ENCODE measurements at places on chromosomes 12 and 14. TPM values are rescaled to one million over a fixed set of nuclear protein-coding genes. Genes with fewer than 3 reads are reported as not detected.
A peak's percentile ranks its signal among the peaks of the same experiment; 100 is the strongest.

DNA sequence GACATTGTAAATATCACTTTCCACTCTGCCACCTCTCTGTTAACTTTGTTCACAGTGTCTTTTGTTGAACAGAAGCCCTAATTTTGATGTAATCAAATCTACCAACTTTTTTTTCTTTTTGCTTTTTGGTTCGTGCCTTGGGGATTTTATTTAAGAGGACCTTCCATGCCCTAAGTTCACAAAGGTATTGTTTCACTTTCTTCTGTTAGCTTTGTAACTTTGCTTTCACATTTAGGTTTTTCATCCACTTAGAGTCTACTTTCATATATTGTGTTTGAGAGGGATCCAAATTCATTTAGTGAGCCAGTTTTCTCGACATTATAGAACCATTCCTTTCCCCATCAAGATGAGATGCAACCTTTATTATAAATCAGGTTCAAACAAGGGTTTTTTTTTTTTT, 275.7 kb upstream of the CRY1 start:
- no peak for DNase-seq
- H3K27me3 ChIP-seq = peaks cover 26% of the 10 kb centered on the region
- no peak overlapping the region for H3K4me3 ChIP-seq
- no peak overlapping the region for H3K27ac ChIP-seq
- H3K4me1 ChIP-seq = peaks cover 4% of the 10 kb centered on the region

DNA sequence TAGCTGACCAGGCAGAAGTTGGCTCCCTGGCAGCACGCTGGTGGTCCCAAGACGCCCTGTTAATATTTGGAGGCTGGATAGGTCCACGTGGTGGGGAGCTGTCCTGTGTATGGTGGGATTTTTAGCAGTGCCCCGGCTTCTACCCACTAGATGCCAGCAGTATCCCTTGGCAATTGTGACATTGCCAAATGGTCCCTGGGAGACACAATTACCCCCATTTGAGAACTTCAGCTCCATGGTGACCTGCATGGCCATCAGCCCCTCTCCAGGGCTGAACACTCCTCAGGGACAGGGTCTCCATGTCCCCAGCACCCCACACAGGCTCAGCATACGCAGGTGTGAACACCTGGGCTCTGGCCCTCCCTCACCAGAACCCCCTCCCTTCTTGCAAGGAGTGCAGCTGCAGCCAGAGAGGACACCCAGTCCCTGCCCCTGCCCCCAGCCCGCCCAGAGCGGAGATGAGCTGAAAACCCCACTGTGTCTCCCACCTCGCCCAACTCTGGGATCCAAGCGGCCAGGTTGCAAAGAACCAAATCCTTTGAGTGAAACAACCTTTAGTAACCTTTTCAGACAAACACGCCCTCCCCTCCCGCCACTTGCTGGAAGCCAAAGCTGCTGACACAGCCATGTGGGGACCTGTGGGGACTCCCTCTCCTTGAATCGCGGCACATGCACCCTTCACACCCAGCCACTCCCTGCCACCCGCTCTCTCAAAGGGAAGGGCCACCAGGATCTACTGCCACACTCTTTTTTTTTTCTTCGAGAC, 120.4 kb downstream of the CALM1 start:
- H3K27ac ChIP-seq = no peak overlapping the region
- H3K4me3 ChIP-seq = no peak overlapping the region
- peaks cover 47% of the 10 kb centered on the region for H3K4me1 ChIP-seq

The B4GALNT1 gene
- total RNA-seq = 0.34 TPM

DNA sequence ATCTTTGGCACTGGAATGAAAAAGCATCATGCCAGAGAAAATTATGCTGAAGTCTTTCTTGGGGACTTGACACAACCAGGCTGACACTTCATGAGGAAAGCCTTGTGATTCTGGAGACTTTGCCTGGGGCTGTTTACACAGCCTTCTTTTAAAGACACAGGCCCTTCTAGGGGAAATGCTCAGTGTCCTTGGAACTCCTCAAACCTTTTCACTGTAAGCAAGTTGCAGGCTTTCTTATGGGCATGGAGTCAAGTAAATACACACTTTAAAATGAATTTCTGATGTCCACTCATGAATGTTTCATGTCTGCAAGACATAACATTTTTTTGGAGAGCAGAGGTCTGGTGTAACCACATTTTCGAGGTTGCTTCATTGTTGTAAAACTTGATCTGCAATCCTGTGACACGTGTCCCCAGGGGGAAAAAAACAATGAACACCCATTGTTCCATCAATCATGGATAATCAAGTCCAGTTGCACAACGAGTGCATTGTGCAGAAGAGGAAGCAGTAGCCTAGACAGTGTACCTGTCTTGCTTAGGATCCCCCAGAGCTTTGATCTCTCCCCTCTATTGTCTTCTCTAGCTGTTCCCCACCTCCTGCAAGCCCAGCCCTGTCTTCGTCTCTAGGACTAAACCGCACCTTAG, 155.1 kb upstream of the PRICKLE1 start:
- H3K36me3 ChIP-seq = peaks cover 13% of the 10 kb centered on the region
- H3K27ac ChIP-seq = peak overlapping the region; percentile 20
- H3K4me1 ChIP-seq = peaks cover 38% of the 10 kb centered on the region
- H3K4me3 ChIP-seq = no peak overlapping the region

The KRT75 gene
- total RNA-seq = not detected

The MYF6 gene
- total RNA-seq = 0.20 TPM

The KLRK1 gene
- total RNA-seq = not detected

- H3K4me1 ChIP-seq = peaks cover 2% of the 10 kb centered on the region
- H3K4me3 ChIP-seq = no peak overlapping the region
- H3K36me3 ChIP-seq = no peaks in the 10 kb centered on the region
- peaks cover 9% of the 10 kb centered on the region for H3K27me3 ChIP-seq
Observed at GRCh38 chr12:121057794-121058193, 18.7 kb upstream of the OASL start.

DNA sequence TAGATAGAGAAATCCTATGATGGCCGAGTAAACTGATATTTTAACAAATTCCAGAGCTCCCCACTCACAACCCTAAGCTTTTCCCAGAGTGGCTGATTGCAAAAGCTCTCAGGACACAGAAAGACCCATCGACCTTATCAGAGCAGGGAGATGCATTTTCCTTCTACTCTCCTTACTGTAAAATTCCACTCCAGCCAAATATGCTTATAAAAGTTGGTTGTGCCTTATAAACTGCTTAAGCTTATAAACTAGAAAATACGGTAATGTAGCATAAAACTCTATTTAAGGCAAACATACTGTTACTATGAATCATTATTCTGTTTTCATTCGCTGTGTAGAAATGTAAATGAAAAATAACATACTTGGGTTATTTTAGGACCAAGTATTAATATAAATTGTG, 41.6 kb upstream of the TRHDE start:
- peaks cover 9% of the 10 kb centered on the region for H3K4me1 ChIP-seq
- no peak overlapping the region for H3K4me3 ChIP-seq
- no peak for DNase-seq
- H3K36me3 ChIP-seq = no peaks in the 10 kb centered on the region
- peak overlapping the region; percentile 26 for H3K27ac ChIP-seq
- H3K27me3 ChIP-seq = no peaks in the 10 kb centered on the region

The P2RX2 gene
- 8.6 TPM for total RNA-seq

- no peaks in the 10 kb centered on the region for H3K27me3 ChIP-seq
- H3K4me1 ChIP-seq = no peaks in the 10 kb centered on the region
- no peak overlapping the region for H3K27ac ChIP-seq
- no peak for DNase-seq
Observed at GRCh38 chr12:29883525-29883924, 99.8 kb upstream of the TMTC1 start.

The ADAM21 gene
- 0.11 TPM for total RNA-seq

- H3K27me3 ChIP-seq = peaks cover 36% of the 10 kb centered on the region
- H3K36me3 ChIP-seq = no peaks in the 10 kb centered on the region
- H3K4me3 ChIP-seq = no peak overlapping the region
- H3K4me1 ChIP-seq = no peaks in the 10 kb centered on the region
Observed at GRCh38 chr14:56322531-56322930, 204.3 kb downstream of the PELI2 start.

DNA sequence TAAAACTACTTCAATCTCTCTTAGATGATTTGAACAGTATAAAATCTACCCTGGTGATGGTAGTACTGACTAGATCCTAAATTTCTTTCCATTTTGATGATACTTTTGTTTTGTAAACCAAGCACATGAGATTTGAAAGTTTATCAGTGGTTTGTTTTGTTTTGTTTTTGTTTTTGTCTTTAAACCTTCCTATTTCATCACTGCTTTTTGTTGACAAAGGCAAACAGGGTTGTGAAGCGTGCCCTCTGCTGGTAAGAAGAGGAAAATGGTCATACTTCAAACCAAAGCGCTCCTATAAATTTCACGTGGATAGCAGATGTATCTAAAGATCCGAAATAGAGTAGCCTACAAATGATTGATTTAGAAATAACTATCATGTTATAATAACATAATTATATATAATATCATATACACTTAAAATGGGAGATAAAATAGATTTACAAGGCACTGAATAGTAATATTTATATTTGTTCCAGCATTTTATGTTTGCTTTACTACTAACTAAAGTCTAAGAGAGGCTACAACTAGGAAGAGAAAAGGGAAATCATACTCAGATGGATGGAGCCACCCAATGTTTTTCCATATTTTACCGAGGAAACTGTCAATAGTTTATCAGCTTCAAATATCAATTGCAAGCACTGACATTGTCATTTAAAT, 254.0 kb upstream of the USP15 start:
- peaks cover 3% of the 10 kb centered on the region for H3K27me3 ChIP-seq
- no peak for DNase-seq
- H3K36me3 ChIP-seq = no peaks in the 10 kb centered on the region
- no peaks in the 10 kb centered on the region for H3K4me1 ChIP-seq

DNA sequence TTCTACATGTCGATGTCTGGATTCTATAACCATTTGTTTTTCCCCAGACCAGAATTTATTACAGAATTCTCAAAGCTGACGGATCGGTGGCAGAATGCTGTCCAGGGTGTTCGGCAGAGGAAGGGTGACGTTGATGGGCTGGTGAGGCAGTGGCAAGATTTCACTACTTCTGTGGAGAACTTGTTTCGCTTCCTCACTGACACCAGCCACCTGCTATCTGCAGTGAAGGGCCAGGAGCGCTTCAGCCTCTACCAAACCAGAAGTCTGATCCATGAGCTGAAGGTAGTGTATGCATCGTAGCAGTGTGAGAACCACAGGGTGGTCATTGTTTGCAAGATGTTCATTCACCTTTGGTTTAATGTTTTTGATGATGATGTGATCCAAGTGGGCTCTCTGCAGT, 124.0 kb downstream of the ESR2 start:
- peaks cover 26% of the 10 kb centered on the region for H3K36me3 ChIP-seq
- no peak overlapping the region for H3K27ac ChIP-seq
- H3K4me1 ChIP-seq = no peaks in the 10 kb centered on the region
- no peak overlapping the region for H3K4me3 ChIP-seq
- no peaks in the 10 kb centered on the region for H3K27me3 ChIP-seq

The ARHGDIB gene
- 28.5 TPM for total RNA-seq

GRCh38 chr12:32897281-32897610, 669 bp upstream of the PKP2 start:
- DNase-seq = no peak
- H3K4me3 ChIP-seq = peak overlapping the region; percentile 71
- peaks cover 65% of the 10 kb centered on the region for H3K4me1 ChIP-seq

The SLC11A2 gene
- total RNA-seq = 117 TPM

- H3K27me3 ChIP-seq = no peaks in the 10 kb centered on the region
- H3K36me3 ChIP-seq = no peaks in the 10 kb centered on the region
- no peak overlapping the region for H3K27ac ChIP-seq
- H3K4me1 ChIP-seq = peaks cover 29% of the 10 kb centered on the region
Observed at GRCh38 chr12:788288-788687, 35.9 kb downstream of the WNK1 start.

- no peak for DNase-seq
- peaks cover 19% of the 10 kb centered on the region for H3K36me3 ChIP-seq
- H3K4me1 ChIP-seq = peaks cover 45% of the 10 kb centered on the region
- H3K27ac ChIP-seq = peak overlapping the region; percentile 41
Observed at GRCh38 chr12:122082621-122083356, 4.2 kb downstream of the MLXIP start.

DNA sequence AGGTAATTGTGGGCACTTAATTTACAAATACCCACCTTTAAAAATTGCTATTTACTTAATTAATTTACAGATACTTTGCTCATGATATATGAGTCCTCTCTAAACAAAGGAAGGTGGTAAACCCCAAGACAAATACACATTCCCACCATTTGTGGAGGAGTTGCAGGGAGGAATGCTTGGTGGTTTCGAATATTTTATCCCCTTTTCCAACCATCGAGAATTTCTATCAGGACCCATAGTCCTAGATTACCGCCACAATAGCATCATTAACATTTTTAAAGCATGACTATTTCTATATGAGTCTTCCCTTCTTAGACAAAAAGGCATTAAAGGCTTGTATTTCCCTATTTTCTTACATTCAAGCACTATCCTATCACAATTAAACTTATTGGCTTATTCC, 34.2 kb upstream of the PLEKHA5 start:
- no peaks in the 10 kb centered on the region for H3K27me3 ChIP-seq
- H3K4me1 ChIP-seq = peaks cover 7% of the 10 kb centered on the region
- no peak overlapping the region for H3K4me3 ChIP-seq
- DNase-seq = no peak
- H3K36me3 ChIP-seq = no peaks in the 10 kb centered on the region
- no peak overlapping the region for H3K27ac ChIP-seq

The FICD gene
- 2.9 TPM for total RNA-seq

DNA sequence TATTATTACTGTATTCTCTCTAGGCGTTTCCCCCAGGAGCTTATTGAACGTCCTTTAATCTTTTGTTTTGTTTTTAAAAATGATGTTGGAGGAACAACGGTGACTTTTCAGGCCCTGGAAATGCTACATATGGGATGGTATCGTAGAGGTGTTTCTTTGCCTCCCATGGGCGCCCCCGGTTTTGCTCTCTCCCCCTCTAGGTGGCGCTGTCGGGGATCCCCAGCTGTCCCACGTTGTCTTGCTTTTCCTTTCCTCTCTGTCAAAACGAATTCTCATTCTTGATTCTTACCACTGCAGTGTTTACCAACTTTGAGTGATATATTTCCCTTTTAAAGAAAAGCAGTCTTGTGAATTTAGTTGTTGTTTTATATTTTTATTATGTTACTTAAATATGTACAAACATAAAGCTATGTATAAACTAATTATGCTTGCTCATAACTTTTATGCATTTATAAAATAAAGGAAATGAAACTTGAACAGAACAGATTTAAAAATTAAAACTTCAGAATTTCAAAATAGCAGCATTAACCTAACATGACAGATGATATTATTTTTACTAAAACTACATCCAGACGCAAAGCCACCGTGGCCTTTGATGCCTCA, 171.9 kb downstream of the RGS6 start:
- H3K36me3 ChIP-seq = no peaks in the 10 kb centered on the region
- H3K27ac ChIP-seq = no peak overlapping the region
- peaks cover 26% of the 10 kb centered on the region for H3K27me3 ChIP-seq
- DNase-seq = no peak
- no peaks in the 10 kb centered on the region for H3K4me1 ChIP-seq

GRCh38 chr12:75177997-75178396, 31.6 kb downstream of the KCNC2 start:
- no peaks in the 10 kb centered on the region for H3K4me1 ChIP-seq
- no peak overlapping the region for H3K4me3 ChIP-seq
- no peak for DNase-seq
- no peaks in the 10 kb centered on the region for H3K36me3 ChIP-seq

GRCh38 chr12:53419756-53420155, 3.9 kb upstream of the AMHR2 start:
- DNase-seq = no peak
- no peaks in the 10 kb centered on the region for H3K36me3 ChIP-seq
- H3K27ac ChIP-seq = peak overlapping the region; percentile 70
- no peaks in the 10 kb centered on the region for H3K27me3 ChIP-seq
- H3K4me3 ChIP-seq = no peak overlapping the region

- H3K27ac ChIP-seq = no peak overlapping the region
- H3K4me3 ChIP-seq = no peak overlapping the region
- DNase-seq = no peak
- no peaks in the 10 kb centered on the region for H3K27me3 ChIP-seq
- H3K4me1 ChIP-seq = peaks cover 45% of the 10 kb centered on the region
Observed at GRCh38 chr12:76024942-76025600, 6.5 kb downstream of the PHLDA1 start.
